Activated T-cell treated with anti-CD3 and anti-CD28 coated beads, Interleukin-2, amount 50 U/mL, for 4 hours (primary cell): ENCODE measurements at places on chromosomes 3 and 15. TPM values are rescaled to one million over a fixed set of nuclear protein-coding genes. Genes with fewer than 3 reads are reported as not detected.
A peak's percentile ranks its signal among the peaks of the same experiment; 100 is the strongest.

The ALDH1A3 gene
- total RNA-seq: 0.47 TPM

The VIPR1 gene
- 2.2 TPM for total RNA-seq

The MINAR1 gene
- total RNA-seq: 0.42 TPM

The DUOXA2 gene
- not detected for total RNA-seq

DNA sequence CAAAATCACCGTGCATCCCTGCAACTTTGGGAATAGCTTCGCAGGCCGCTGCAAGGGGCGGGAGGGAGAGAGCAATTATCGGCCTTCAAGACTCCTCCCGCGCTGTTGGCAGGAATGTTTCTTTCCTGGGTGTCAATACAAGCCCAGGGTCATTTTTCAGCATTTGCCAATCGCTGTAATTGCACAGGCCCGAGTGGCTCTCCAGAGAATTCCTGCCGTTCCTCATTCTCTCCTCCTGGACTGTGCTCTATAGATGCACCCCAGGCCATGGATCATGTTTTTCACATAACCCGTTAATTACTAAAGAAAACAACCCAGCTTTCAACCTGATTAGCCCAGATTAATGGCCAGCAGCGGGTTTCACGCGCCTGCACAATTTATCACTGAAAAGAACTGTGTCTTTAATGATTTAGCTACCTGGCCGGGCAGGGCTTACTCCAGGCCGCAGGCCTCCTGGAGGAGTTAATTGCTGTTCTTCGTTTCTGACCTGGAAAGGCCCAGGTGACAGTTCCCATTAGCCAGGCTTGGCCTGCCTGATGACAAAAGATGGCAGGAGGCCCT, 144.3 kb downstream of the OPA1 start:
- no peak for DNase-seq

- peak; percentile 32 for DNase-seq
These were observed 10.3 kb downstream of the LPP start for GRCh38 chr3:188164248-188164687.

DNA sequence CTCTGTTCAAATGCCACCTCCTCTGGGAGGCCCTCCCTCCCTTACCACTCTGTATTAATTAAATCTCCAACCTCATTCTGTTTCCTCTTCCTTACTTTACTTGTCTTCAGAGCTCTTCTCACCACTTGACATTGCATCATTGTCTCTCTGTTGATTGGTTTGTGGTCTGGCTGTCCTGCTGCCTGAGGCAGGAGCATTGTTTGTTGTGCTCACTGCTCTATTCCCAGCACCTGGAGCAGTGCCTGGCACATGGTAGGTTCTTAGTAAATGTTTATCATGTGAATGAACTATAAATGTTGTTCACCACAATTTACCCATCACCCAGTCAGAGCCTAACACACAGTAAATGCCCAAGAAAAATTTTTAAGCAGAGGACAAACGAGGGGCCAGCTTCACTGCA, 6.7 kb upstream of the BFSP2 start:
- DNase-seq: no peak

DNA sequence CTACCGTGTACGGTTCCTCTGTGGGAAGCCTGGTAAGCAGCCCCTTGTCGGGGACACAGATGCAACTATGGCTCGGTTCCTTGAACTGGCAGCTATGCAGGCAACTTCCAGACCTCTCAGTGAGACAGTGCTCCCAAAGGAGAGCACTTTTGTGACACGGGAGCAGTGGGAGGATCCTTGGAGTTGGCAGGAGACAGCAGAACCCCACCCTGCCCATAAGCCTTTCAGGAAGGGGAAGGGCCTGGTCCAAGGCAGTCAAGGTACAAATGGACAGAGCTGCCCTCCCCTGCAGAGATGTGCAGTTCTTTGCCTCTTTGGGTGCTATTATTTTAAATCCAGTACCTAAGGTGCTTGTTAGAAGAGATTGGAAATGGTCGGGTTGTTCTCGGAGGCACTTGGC, 94.5 kb downstream of the MESD start:
- DNase-seq: no peak

DNA sequence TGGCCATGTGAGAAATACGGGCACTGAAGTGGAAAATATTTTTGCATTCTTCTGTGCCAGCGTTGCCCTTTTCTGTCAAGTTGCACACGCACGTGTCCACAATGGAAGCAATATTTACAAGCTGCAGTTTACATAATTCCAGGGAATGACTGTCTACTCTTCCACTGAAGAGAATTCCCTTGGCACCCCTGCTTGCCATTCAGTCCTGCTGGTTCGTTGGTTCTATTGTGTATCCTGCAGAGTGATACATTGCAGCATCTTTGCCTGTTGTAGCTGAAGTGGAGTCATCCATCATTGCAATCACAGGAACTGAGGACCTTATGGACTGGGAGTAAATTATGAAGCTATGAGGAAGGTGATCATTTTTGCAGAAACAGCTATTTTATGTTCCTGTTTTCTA, 759.4 kb downstream of the ROBO2 start:
- no peak for DNase-seq

- DNase-seq: no peak
These were observed 53.1 kb upstream of the MAP4 start for GRCh38 chr3:48069339-48069738.

GRCh38 chr3:161647936-161648470, 151.4 kb downstream of the OTOL1 start:
- no peak for DNase-seq
